ENCODE measurements at places on chromosomes 3 and 15.

DNA sequence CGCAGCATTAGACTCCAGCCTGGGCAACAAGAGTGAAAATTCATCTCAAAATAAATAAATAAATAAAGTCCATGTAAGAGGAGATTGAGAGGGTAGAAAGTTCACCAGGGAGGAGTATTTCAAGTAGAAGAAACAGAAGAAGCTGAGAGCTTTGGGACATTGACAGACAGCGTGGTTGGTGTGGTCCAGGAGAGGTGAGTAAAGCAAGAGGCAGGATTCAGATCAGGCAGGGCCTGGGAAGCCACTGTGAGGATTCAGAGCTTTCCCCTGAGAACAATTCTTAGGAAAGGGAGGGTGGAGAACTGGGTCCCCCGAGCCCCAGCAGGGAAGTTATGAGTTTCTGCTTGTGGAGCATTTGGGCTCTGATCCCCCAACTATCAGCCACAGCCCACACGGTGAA, 54.2 kb upstream of the AMOTL2 start:
- no peak for DNase-seq

GRCh38 chr3:127691489-127691888, 18.7 kb downstream of the ABTB1 start:
- DNase-seq, result no peak

- DNase-seq, result no peak
Measured at GRCh38 chr3:49720855-49721595, 1.5 kb upstream of the AMIGO3 start.

DNA sequence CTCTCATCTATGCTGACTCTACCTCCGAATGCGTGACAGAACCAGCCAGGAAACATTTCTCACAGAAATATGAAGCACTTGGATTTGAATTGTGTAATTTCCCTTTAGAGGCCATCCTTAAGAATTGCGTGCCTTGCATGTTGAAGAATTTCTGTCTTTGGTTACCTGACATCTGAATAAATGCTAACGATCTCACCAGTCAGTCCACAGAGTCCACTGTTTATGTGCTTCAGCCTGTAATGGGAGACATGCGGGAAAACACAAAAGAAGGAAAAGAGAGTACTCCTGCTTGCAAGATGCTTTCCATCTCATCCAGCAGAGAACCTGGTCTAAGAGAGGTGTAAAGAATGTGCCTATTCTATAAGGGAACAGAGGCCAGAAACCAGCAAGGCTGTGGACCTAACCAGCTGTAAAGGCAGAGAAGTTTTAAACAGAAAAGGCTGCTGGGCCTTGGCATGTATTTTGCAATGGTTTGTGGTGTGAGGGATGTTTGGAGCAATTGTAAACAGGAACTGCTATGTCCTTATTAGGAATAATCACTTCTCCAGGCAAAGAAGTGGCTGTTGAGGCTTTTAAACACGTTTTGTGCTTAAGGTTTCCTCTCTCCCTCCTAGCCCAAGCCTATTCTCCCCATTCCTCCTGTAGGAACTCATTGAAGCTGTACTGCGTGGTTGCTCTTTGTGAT, 36.4 kb upstream of the BOC start:
- DNase-seq, result no peak

GRCh38 chr3:31813197-31813596, 167.9 kb downstream of the OSBPL10 start:
- DNase-seq, result no peak

All from esophagus muscularis mucosa (tissue), 4 donors.